Hematopoietic multipotent progenitor cell treated with erythropoietin and hydrocortisone succinate and interleukin-3 and kit ligand, for 4 days (in vitro differentiated cells): ENCODE measurements at places on chromosomes 1 and 21.

- no peak for DNase-seq
Observed at GRCh38 chr1:28606771-28607170, 14.7 kb downstream of the RAB42 start.

GRCh38 chr1:68213843-68214242 is 18.5 kb downstream of the WLS start:
- peak; percentile 24 for DNase-seq

DNA sequence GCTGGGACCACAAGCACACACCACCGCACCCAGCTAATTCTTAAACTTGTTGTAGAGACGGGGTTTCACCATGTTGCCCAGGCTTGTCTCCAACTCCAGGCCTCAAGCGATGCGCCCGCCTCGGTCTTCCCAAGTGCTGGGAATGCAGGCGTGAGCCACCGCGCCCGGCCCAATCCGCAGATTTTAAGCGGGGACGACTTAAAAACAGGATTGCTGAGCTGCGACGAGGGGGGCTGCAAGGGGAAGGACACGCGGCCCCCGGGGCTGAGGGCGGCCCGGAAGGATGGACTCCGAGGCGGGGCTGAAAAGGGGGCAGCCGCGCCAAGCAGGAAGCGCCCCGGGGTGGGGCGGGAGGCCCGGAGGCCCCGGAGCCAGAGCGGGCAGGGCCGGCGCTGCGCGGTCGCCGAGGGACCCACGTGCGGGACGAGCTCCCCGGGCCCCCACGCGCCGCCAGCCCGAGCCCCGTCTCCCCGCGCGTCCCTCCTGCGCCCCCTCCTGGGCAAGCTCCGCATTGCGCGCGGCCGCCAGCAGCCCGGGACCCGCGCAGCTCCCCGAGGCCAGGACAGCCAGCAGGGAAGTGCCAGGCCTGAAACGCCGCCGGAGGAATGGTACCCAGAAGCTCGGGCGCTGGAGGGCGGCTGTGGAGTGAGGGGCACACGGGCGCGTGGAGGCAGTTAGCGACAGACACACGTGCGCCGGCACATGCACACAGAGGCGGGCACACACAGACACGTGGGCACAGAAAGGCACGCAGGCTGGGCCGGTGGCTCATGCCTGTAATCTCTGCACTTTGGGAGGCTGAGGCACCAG is 5.5 kb upstream of the PRKCZ start:
- peak; percentile 76 for DNase-seq

DNA sequence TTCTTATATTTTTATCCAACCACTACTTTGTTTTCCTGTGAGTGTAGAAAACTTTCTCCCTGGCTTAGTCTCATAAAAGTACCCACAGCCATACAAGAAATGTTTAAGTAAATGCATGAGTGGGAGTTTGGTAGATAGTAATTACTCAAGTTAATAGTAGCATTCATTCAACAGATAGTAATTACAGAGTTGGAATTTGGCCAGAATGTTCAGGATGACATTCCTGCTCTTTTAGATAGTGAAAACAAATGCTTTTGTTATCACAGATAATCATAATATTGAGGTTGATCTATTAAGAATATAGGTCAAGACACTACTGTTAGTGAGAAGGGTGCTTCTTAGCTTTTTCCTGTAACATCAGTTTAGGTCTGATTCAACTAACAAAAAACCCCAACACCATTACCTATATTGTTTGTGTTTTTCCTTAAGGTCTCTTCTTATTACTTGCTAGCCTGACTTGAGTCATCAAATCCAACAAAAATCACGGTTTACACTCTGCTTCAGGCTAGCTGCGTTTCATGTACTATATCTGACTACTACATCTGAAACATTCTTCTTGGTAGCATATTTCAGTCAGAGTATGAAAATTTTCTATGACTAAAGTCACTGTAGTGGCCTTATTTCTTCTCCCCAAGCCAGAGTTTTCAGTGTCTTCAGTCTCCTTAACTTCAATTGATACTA is 163.7 kb downstream of the HS2ST1 start:
- no peak for DNase-seq

DNA sequence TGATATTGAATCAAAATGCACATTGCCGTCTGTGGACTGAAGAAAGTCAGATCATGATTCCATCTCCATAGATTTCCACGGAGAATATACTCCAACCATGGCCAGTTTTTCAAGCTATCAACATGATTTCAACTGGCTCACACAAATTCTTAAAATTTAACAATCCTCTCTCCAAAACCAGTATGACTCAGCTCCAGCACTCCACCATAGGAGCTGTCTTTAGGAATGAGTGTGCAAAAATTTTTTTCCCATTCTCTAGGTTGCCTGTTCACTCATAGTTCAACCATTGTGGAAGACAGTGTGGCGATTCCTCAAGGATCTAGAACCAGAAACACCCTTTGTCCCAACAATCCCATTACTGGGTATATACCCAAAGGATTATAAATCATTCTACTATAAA is 40.8 kb downstream of the RGL1 start:
- DNase-seq, result no peak

DNA sequence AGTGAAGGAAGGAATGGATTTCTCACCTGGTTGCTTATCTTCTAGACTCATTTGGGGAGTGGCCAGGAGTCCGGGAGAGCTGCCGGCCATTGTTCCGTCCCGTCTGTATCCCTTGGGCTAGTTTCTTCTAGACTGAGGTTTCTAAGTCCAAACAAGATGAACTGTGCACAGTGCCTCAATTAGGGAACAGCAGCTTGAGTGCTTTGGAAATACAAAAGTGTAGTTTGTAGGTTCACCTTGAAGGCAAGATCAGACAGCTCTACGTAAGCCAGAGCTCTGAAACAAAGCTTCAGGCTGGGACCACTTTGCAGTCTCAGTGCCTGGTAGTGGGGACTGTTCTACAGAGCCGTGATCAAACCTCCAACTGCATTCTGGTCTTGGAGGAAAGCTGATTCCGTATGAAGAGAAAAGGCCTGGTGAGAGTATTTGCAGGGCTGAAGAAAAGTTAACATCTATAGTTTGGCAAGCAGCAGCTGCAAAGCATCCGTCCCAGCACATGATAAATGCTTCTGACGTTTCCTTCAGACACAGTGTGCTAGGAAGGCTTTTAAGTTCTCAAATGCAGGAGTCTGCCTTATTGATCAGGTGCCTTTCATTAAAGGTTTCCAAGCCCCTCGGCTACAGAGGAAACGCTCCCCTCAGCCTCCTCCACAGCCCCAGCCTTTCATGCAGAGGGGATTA is 432.8 kb downstream of the KIF26B start:
- no peak for DNase-seq

- DNase-seq, result no peak
Observed at GRCh38 chr1:219773775-219774174, 154.6 kb downstream of the SLC30A10 start.

DNA sequence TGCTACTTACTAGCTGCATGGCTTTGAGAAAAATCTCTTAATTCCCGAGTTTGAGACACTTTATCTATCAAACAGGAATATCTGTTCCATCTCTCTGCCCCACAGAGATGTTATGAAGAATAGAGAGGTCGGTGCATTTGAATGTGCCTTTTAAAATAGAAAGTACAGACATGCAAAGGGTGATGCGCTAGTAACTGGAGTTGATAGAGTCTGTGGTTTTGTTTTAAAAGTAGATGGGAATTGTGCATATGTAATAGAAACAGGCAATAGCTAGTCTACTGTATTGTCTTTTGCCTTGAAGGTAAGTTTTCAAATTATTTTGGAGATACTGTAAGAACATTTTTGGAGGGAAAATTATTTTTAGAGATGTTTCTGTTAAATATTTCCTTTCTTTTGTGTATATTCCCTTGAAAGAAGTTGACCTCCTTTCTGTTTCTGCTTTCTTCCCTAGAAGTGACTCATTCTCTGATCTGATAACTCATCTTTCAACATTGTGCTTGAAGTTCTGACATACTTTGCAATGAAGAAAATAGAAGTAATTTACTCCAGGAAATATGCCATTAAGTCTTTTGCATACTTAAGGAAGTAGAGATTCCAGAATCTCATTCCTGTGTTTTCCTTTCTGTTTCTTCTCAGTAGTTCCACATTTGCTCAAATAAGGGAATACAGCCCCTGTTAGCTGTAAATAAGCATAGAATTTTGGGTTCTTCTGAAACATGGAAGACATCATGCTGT is 151.6 kb downstream of the SDCCAG8 start:
- DNase-seq, result peak; percentile 33
